ENCODE measurements at places on chromosomes 7 and 10.
A peak's percentile ranks its signal among the peaks of the same experiment; 100 is the strongest.

DNA sequence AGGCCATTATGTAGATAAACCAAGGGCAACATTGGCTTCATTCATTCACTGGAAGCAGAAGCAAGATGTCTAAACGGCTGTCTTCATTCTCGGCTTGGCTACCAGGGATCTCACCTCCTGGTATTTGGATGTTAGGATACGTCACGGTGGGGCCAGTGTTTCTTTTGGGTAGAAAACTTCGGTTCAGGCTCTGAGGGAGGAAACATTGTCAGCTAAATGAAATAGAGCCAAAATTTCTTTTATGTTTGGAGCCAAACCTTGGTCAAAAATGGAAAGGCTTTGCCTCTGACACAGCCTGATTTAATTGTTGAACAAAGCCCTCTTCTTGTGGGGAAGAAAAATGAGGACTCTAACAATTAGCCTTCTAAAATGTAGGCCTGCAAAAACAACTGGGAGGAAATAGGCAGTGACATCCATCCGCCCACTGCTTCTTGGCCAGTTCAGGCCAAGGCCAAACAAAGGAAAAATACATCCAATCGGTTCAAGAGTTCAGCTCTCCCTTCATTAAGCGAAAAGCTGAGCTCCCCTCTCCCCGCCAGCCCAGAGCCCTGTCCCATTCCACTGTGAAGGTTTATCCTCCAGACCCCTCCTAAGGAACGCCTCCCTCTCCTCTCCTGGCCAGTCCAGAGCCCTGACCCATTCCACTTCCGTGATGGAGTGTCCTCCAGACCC, 44.4 kb downstream of the PFKFB3 start:
- DNase-seq: no peak

GRCh38 chr10:99880080-99880835, 97.8 kb downstream of the ABCC2 start:
- no peak for DNase-seq

GRCh38 chr10:43683451-43684291, 35.0 kb upstream of the ZNF32 start:
- peak; percentile 23 for DNase-seq

DNA sequence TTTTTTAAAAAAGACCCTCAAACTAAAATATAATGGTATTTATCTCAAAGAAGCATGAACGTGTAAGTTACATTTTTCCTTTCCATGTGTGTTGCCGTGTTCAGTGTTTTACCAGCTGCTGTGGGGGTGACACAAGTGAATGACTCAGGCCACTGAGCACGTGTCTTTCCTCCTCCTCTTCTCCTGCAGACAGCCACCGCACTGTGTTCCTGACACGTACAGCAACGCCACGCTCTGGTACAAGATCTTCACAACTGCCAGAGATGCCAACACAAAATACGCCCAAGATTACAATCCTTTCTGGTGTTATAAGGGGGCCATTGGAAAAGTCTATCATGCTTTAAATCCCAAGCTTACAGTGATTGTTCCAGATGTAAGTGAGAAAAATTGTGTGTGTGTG, 29.7 kb downstream of the TMEM248 start:
- peak; percentile 59 for DNase-seq

GRCh38 chr10:117569610-117570390, 27.3 kb downstream of the EMX2 start:
- DNase-seq: no peak

GRCh38 chr7:23622506-23622925, 25.3 kb downstream of the CCDC126 start:
- peak; percentile 50 for DNase-seq

GRCh38 chr7:106279425-106280197, 5.2 kb downstream of the NAMPT start:
- no peak for DNase-seq

DNA sequence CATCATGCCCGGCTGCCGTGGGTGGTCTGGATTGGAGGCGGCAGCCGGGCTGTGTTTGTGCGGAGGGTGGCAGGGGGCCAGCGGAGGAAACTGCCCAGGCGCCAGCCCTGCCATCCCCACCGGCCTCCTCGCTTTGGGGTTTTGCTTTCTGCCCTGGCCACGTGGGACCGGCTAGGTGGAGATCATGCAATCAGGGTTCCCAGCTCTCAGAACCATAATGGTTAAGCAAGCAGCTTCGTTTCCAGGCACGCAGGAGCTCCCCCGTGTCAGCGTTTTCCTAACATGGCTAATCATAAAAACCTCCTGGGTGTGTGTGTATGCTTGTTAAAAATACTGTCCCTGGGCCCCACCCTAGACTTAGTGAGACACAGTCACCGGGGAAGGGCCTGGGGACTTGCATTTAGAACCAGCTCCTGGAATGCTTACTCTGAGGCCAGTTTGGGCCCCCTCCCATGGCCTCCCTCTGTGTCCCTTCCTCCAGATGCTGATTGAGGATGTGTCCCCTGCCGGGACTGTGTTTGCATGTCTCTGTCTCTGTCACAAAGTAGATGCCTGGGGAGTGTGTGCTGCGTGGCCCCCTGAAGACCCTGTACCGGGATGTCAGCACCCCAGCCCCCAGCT, 119.3 kb downstream of the CUX1 start:
- DNase-seq: no peak

GRCh38 chr7:110803602-110804143, 287.3 kb upstream of the LRRN3 start:
- DNase-seq: no peak

- no peak for DNase-seq
Measured at GRCh38 chr10:28858646-28859045, 181.3 kb downstream of the BAMBI start.

DNA sequence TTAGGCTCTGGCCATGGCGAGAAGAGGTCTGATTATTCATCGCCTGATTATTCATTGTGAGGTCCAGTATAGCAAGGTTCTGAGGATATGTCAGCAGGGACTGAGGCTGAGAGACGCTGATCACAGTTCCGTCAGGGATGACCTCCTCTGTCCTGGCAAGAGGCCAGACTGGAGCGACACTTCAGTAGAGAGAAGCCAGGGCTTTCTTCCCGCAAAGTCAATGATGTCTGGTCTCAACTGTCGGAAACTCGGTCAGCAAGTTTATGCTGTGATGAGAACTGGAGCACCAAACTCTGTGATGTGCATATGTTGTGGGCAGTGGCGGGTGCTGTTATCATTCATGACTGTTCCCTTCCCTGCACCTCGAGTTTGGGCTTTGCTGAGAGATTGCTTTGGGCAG, 29.0 kb upstream of the GNA12 start:
- DNase-seq: no peak

GRCh38 chr7:12827219-12827821, 139.9 kb downstream of the ARL4A start:
- DNase-seq: no peak

GRCh38 chr7:107194052-107194451, 25.2 kb downstream of the HBP1 start:
- DNase-seq: no peak

- no peak for DNase-seq
Measured at GRCh38 chr7:130791746-130792145, 57.7 kb upstream of the KLF14 start.

DNA sequence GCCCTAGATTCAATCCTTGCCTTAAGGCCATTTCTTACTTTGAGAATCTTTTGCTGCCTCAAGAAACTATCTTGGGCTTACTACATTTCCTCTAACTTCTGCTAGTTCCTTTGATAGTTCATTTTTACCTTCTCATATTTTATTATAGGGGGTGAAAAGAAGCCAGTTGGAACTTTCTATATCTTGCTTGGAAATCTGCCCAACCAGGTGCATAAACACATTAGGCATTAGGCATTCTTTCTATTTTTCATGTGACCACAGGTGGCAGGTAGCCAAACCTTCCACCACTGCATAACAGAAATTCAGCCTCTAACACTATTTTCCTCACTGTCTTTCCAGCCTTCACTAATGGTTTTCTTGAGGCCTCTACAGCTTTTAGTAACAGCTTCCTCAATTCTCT, 300.0 kb upstream of the SP8 start:
- DNase-seq: no peak

DNA sequence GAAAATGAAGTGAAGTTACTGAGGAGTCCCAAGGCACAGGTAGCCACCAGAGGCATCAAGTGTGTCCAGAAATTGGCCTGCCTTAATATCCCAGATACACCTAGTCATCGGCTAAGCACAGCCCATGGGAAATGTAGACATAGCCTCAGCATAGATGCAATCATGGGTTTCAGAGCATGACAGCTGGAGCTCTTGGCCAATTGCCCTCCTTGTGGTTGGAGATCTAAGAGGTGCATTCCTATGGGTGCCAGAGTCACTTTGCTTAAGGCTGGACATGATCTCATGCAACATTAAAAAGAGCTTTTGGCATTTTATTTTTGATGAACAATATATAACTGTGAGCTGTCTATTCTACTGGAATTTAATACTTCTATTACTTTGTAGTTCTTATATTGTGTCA, 758.0 kb upstream of the LRRTM3 start:
- DNase-seq: peak; percentile 7

DNA sequence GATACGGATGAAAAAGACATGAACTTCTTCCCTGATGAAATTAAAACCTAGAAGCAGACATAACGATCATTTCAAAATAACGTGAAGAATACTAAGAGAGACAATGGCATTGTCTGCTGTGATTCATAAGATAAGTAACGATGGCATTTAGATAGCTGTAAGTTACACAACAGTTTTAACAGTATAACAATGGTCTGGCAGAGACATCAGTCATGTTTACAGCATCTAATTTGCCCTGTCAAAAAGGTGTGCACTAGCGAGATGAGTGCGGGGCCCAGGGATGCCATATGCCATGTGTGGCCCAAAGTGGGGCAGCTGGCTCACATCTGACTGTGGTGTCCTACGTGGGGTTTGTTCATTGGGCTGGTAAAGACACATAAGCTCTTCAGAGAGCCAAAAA, 55.7 kb upstream of the RHEB start:
- no peak for DNase-seq

- DNase-seq: no peak
Measured at GRCh38 chr10:75643944-75644692, 212.7 kb downstream of the LRMDA start.

DNA sequence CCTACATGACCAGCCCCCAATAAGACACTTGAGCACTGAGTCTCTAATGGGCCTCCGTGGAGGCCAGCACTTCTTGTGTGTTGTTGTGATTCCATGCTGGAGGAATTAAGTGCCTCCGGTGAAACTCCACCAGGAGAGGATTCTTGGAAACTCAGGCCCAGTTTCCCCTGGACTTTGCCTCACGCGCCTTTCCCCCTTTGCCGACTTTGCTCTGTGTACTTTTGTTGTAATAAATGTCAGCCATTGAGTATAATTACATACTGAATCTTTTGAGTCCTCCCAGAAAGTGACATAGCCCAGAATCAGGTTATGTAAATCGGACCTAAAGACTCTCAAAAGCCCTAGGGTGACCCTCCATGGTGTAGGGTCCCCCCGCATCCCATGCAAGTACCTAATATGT, 82.4 kb downstream of the DLG5 start:
- no peak for DNase-seq

GRCh38 chr7:90251304-90251635, 6.3 kb downstream of the CFAP69 start:
- DNase-seq: peak; percentile 4

DNA sequence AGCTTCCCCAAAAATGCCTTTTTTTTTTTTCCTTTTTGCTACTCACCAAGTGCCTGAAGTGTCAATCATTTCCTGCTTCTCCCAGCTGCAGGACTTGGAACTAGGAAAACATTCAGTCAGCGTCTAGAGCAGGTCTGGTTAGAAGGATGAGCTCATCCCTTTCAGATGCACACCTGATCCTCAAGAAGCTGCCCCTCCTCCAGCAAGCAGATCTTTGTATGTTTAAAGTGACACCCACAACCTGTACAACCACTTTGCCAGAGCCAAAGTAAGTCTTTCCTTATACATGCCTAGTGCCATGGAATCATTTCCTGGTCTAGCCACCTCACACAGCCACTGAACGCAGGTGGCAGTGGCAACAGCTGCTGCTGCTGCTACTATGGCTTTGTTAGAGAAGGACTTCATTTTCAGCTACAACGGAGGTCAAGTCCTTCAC, 10.4 kb upstream of the USP54 start:
- peak; percentile 14 for DNase-seq

GRCh38 chr10:17747883-17748550, 4.0 kb upstream of the TMEM236 start:
- DNase-seq: no peak

DNA sequence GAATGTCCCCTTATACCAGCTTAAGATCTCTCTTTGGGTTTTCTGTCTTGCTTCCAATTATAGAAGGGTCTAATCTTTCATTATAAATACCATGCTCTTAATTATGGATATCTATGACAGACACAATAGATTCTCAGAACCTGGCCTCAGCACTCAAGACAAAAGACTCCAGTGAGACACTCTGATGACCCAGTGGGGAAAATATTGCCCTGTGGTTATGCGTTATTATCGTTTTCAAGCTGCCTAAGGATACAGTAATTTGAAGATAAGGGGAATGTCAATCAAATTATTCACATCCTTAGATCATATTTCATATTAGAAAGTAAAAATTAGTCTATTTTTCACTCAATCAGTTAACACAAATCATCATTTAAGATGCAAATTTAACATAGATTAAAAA, 748.8 kb downstream of the XPNPEP1 start:
- DNase-seq: no peak

GRCh38 chr10:33204031-33204430, 130.4 kb downstream of the NRP1 start:
- no peak for DNase-seq

Data from EL (cell line).